Bronchial epithelial cell (primary cell): ENCODE measurements at places on chromosomes 2 and 18. TPM values are rescaled to one million over a fixed set of nuclear protein-coding genes. Genes with fewer than 3 reads are reported as not detected.

GRCh38 chr18:59279193-59279592 is 5.9 kb upstream of the RAX start:
- DNase-seq = no peak

DNA sequence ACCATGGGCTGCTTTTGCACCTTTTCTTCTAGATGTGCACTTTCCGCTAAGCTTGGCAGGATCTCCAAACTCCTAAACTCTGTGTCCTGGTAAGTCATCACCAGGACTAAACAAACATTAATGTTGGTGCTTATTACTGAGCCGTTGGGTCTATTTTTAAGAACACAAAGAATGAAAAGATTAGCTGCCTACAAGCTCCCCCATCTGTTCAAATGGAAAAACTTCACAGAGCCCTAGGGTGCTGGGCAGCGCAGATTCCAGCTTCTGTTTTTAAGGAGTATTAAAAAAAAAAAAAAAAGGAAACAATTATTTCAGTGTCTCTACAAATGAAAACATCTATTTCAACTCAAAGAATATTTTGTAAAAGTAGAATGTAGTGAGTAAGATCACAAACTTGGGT is 97.8 kb upstream of the AQP4 start:
- DNase-seq = no peak

GRCh38 chr2:155802888-155803287 is 529.6 kb downstream of the NR4A2 start:
- DNase-seq = no peak

DNA sequence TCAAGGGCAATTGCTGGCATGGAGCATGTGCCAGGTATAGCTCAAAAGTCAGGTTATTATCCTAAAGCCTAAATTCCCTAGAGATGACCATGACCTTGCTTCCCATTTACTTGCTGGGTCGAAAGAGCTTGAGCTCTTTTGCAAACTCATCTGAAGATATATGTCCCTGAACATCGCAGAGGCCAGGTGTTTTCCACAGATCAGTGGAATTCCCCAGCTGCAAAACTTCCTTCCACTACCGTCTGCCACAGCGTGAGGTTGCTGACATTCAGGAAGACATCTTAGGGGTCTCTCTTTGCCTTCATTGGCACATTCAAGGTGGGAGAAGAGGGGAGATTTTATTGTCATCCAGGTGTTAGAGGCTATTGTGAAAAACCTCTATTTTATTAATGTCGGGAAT is 171.0 kb downstream of the MIB1 start:
- no peak for DNase-seq

DNA sequence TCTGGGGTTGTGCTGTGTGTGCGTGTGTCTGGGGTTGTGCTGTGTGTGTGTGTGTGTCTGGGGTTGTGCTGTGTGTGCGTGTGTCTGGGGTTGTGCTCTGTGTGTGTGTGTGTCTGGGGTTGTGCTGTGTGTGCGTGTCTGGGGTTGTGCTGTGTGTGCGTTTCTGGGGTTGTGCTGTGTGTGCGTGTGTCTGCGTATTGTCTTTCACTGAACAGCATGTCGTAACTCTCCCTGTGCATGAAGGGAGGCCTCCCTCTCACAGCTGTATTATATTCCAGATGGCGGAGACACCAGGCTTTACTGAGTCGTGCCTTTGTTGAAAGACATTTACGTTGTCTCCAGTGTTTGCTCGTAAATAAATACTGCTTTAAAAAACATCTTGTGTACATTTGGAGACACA is 5.9 kb downstream of the ACKR3 start:
- no peak for DNase-seq

DNA sequence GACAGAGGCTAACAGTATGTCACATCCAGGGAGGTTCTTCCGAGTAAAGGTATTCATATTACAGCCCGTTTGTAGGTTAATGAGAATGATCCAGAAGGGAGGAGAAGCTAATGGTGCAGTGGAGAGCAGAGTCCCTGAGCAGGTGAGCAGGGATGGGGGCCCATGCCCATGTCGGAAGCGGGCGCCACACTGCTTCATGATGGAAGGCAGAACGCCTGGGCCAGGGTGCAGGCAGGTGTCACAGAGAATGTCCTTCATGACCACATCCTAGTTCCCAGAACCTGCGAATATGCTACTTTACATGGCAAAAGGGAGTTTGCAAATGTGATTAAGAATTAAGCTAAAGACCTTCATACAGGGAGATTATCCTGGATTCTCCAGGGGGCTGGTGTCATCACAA is 4.0 kb downstream of the HES6 start:
- DNase-seq = no peak

SCLY gene
- 9.1 and 12.6 TPM in 2 replicates for total RNA-seq

GPR55 gene
- total RNA-seq = not detected in 2 replicates

FSHR gene
- not detected in 2 replicates for total RNA-seq

EMILIN1 gene
- total RNA-seq = under 0.01 and 1.6 TPM in 2 replicates

FAM237A gene
- not detected in 2 replicates for total RNA-seq

OTOF gene
- total RNA-seq = not detected in 2 replicates

IGFBP5 gene
- total RNA-seq = 0.51 and 9.2 TPM in 2 replicates

ABCG5 gene
- not detected in 2 replicates for total RNA-seq

ACTG2 gene
- total RNA-seq = not detected in 2 replicates

TRIM43 gene
- total RNA-seq = under 0.01 TPM in 1 of 2 replicates, not detected in the other

RTKN gene
- 22.1 and 24.1 TPM in 2 replicates for total RNA-seq

LAMA3 gene
- 381 and 531 TPM in 2 replicates for total RNA-seq
